ENCODE measurements at places on chromosomes 1 and 21.

GRCh38 chr1:229258757-229259060, 12.2 kb upstream of the RAB4A start:
- DNase-seq: no peak

- no peak for DNase-seq
These were observed 216.2 kb upstream of the RUNX1 start for GRCh38 chr21:35265170-35265877.

DNA sequence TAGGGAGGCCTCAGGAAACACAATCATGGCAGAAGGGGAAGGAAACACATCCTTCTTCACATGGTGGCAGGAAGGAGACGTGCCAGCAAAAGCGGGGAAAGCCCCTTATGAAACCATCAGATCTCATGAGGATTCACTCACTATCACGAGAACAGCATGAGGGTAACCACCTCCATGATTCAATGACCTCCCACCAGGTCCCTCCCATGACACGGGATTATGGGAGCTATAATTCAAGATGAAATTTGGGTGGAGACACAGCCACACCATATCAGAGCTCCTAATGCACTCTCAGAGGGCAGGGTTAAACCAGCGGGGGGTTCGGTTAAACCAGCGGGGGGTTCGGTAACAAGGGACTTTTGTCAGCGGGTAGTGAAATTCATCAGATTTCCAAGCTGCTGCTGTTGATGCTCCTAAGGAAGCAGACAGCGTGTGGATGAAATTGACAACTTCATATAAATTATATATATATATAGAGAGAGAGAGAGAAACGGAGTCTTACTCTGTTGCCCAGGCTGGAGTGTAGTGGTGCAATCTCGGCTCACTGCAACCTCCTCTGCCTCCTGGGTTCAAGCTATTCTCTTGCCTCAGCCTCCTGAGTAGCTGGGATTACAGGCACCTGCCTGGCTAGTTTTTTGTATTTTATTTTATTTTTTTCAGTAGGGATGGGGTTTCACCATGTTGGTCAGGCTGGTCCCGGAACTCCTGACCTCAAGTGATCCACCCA, 4.2 kb downstream of the CSTB start:
- no peak for DNase-seq

DNA sequence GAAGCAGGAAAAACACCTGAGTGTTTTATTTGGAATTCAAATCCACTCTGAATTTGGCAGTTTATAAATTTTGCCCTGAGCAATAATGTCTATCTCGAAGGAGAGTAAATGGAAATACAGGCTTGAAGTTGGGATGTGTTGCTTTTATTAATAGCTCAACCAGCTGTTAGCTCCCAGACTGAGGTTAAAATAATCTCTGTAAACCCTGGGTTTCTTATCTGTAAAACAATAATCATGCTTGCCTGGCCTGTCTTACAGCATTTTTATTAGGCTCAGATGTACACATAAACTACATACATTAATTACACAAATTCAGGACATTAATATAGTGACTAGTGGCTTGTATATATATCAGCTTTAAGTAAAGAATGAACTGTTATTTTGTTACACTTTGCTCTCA, 148.5 kb downstream of the GALNT2 start:
- no peak for DNase-seq

DNA sequence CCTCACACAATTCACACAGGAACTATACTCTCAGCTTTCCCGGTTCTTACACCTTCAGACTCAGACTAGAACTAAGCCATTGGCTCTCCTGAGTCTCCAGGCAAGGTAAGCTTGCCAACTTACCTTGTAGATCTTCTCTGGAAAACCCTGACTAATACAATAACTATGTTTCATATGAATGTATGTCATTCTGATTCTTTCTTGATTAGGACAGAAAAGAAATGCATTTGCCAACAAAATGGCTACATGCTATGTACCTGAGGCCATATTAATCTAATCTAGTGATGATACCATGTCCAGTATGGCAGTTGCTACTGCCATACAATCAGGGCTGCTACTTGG, 9.8 kb upstream of the ZSWIM5 start:
- no peak for DNase-seq

DNA sequence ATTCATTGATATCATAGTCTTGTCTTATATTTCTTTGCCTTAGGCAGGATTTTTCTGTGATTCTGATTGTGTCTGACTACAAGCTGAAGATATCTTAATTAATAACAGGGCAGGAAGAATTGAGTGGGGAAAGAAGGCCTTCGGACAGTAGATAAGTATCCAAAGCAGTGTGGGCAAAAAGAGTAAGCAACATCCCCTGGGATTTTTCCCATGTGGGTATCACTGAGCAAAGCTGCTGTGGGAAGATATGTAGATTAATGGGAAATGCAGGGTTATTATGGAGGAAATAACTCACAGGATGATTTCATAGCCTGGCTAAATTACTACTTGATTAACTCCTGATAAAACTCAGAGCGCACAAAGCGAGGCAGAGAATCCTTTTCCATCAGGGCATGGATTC, 55.7 kb downstream of the RGS5 start:
- DNase-seq: no peak

DNA sequence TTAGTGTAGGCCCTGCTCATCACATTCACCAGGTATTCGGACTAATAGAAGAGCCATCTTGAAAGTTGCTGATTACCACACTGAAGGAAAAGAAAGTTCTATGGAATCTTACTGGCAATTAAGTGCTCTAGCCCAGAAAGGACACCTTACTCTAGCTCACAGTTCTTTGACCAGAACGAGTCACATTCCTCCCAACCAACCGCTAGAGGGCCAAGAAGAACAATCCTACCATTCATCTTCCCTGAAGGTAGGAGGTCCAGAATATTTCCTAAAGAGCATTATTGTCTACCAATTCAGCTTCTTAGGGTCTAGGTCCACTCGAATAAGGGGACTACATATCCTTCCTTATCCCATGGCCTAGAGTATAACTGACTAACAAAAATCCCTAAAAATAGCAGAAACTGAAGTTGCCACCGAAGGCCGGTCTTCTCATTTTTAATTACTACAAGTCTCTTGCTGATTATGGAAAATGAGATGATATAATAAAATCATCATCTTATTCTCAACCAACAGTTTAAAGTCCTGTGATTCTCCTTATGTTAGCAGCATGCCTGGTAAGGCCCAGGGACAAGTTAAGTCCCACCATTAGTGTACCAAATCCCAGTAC, 2.7 kb upstream of the FMO1 start:
- DNase-seq: no peak

GRCh38 chr1:231315887-231316286, 21.8 kb downstream of the EXOC8 start:
- DNase-seq: no peak

DNA sequence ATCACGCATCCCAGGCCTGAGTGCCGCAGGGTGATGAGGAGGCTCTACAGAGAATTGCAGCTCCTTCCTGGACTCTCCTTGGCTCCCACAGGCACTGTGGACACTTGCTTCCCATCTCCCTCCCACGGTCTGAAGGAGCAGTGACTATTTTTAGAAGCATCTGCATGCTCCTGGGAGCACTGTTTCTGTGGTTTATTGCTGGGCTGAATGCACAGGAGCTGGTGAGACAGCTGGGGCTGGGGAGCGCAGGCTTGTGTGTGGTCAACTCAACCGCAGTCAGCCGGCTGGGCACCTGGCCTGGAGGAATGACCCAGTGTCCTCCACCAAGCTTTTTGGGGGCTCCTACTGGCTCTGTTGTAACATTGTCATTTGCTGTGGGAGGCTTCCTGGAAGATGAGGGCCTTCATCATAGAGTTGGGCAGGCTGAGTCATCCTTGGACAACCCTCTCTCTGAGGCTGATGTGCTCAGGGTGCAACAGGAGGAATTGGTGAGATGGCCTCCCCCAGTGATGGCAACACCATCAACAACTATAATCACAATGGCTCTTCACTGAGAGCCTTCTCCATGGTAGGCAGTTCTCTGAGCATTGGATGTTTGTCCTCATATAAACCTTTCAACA, 1.7 kb downstream of the NFASC start:
- DNase-seq: no peak

GRCh38 chr1:147177611-147178380, 5.5 kb upstream of the PRKAB2 start:
- DNase-seq: no peak

DNA sequence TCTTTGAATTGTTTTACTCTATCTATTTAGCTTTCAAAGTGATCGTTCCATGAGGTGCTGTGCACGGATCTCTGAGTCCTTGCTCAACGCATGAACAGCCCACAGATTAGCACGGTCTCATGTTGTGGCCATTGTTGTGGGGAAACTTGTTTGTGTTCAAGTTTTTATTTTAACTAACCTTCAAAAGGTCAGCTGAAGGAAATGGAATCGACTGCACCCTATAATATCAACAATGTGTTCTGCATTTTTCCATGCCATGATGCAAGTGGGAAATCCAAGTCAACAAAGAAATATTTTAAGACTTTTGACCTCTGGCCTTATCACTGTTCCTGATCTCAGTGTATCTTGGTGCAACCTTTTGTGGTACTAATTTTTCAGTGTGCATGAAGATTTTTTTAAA, 6.1 kb downstream of the SH2D1B start:
- DNase-seq: no peak

- DNase-seq: no peak
These were observed 164.2 kb downstream of the PPIAL4G start for GRCh38 chr1:148318904-148319242.

- no peak for DNase-seq
These were observed 286.7 kb downstream of the SRGAP2C start for GRCh38 chr1:121471523-121471922.

GRCh38 chr1:59265622-59266021, 31.3 kb upstream of the FGGY start:
- DNase-seq: no peak

All from hippocampal formation (tissue), 2 donors.